ENCODE measurements at places on chromosomes 1 and 21. TPM values are rescaled to one million over a fixed set of nuclear protein-coding genes. Genes with fewer than 3 reads are reported as not detected.

The LYPLAL1 gene
- total RNA-seq: 24.5 TPM

- DNase-seq: no peak
- peaks cover 1% of the 10 kb centered on the region for H3K27me3 ChIP-seq
- H3K27ac ChIP-seq: no peak overlapping the region
- peaks cover 30% of the 10 kb centered on the region for H3K4me1 ChIP-seq
Measured at GRCh38 chr1:101298663-101299062, 61.8 kb downstream of the S1PR1 start.

DNA sequence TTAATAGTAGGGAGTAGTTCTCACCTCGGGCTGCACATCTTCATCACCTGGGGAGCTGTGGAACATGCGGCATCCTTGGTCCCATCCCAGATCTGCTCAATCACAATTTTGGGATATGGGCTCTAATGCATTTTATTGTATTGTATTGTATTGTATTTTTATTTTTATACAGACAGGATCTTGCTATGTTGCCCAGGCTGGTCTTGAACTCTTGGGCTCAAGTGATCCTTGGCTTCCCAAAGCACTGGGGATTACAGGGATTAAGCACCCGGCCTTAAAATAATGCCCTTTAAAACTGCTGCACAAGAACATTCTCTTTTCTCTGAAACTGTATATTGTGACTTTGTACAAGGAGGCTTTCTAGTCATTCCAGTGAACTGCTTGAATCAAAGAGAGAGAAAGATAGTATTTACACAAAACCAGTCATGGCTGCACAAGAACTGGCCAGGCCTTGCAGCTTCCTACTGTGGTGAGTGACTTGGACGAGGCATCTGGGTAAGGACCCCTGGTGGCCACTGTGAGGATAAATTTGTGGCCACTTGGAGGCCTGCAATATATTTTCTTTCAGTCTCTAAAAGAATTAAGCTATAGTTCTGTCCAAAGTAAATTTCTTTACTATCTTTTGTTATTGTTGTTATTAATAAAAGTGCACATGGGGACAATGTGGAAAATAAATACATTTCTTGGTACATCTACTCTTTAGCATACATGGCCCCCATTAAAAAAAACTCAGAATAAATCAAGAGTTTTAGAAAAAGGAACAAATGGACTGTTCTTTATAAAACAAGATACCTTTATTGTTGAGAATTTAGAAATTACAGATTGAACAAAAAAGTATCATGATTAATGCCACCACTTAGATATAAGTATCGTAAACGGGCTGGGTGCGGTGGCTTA is 48.0 kb downstream of the TBCE start:
- no peak overlapping the region for H3K4me3 ChIP-seq
- no peaks in the 10 kb centered on the region for H3K27me3 ChIP-seq
- H3K27ac ChIP-seq: no peak overlapping the region
- peak; percentile 74 for DNase-seq
- H3K36me3 ChIP-seq: peaks cover 11% of the 10 kb centered on the region
- H3K4me1 ChIP-seq: peaks cover 3% of the 10 kb centered on the region

DNA sequence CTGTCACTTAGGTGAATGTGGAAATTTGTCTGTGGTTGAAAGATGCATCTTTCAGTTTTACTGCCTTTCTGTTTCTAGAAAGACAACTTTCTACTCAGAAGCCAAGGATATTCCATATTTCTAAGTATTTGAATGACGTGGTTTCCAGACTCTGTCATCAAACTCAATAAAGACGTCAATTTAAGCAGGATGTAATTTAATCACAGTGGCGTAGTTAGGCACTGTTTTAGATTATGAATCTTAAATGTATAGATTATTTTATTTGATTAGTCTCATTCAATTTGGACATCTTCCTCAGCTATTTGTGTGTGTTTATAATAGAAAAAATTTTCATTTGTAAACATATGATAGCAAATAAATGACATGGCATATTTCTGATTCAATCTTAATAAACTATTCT is 298.9 kb downstream of the RYR2 start:
- DNase-seq: no peak
- H3K4me3 ChIP-seq: no peak overlapping the region
- no peaks in the 10 kb centered on the region for H3K27me3 ChIP-seq
- no peaks in the 10 kb centered on the region for H3K4me1 ChIP-seq
- H3K27ac ChIP-seq: no peak overlapping the region

- DNase-seq: no peak
- no peaks in the 10 kb centered on the region for H3K36me3 ChIP-seq
- H3K27ac ChIP-seq: no peak overlapping the region
- no peaks in the 10 kb centered on the region for H3K4me1 ChIP-seq
- H3K4me3 ChIP-seq: no peak overlapping the region
Measured at GRCh38 chr1:164648636-164649035, 89.7 kb downstream of the PBX1 start.

All from activated CD8-positive, alpha-beta T cell treated with anti-CD3 and anti-CD28 coated beads for 36 hours (primary cell).